Endothelial cell of umbilical vein (primary cell): ENCODE measurements at places on chromosomes 1 and 21.

DNA sequence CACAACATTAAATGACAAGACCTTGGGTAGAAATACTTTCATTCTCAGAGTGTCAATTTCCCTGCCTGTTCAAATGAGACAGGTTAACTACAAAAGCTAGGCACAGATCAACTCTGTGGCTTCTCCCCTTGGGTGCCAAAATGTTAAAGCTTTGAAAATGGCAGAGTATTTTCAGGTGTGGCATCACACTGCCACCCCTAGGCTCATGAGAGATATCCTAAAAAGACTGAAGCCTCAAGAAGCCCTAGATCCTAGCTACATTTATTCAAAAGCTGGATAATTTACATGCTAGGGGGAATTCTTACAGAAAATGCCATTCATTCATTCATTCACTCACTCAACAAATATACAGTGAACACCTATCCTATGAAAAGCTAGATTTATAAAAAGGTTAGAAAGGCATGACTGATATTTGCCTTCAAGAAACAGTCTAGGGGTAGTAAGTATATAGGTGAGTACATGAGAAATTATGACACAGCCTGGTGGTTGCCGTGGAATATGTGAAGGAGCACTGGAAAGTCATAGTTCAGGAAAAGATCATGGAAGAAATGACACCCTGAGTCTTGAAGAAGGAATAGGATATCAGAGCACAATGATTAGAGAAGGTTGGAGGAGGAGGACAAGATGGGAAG is 15.9 kb upstream of the RAB4A start:
- DNase-seq: no peak

DNA sequence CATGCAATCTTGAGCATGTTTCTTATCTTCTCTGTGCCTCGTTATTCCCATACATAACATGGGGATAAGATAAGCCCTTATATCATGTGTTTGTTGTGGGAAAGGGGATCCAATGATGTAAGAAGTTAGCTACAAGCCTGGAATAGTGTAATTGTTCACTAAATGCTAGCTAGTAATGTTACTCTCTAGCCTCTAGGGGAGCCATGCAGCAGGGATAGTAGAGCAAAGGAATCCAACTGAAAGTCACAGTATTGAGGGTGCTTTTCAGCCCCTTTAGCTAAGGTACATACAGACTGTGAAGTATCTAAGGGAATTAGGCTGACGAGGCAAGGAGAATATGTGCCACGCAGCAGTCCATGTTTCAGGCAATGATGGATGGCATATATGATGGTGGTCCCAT is 46.9 kb downstream of the IL23R start:
- peak; percentile 14 for DNase-seq

DNA sequence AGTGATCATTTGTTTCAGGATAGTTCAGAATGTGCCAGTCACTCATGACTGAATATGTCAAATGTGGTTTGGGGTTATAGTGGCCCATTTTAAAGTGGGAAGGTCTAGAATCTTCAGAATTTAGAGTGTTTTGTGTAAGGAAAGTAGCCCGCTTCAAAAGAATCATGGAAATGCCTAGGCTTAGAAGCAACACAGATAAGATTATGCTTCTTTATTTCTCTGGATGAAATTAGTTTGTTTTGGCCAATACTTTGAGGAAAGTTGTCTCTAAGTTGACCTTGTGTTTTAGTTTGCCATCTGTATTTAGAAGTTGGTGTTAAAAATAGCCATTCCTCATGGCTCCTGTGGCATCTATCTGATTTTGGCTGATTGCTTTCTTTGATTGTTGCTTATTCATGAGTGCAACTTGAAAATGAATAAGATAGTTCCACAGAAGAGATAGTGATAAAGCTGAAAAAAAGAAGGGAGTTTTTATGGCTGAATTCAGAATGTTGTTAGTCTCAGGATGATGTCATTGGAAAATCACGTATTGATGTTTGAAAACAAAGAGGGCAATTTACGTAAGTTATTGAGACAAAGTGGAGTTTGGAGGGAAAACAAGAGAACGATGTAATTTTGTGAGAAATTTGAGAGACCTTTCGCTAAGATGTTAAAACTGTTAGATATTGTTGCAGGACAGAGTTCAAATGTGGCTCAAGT is 71.9 kb downstream of the PLA2G4A start:
- no peak for DNase-seq

DNA sequence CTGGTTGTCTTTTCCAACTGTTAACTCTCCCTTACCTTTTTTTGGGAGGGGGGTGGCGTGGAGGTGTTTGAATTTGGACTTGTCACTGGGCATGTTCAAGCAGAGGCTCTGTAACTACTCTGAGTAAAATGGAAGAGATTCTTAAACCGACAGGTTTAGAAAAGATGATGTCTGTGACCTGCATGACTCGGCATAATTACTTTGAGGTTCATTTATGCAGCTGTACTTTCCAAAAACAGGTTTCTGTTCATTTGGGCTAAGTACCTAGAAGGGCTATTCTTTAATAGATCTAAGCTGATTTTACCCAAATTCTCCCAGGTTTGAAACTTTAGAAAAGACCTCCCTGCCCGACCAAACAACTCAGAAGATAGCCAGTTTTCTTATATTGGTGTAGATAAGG is 80.3 kb downstream of the SLC35A3 start:
- DNase-seq: no peak

- peak; percentile 37 for DNase-seq
Measured at GRCh38 chr1:19676438-19676922, 11.8 kb downstream of the HTR6 start.

DNA sequence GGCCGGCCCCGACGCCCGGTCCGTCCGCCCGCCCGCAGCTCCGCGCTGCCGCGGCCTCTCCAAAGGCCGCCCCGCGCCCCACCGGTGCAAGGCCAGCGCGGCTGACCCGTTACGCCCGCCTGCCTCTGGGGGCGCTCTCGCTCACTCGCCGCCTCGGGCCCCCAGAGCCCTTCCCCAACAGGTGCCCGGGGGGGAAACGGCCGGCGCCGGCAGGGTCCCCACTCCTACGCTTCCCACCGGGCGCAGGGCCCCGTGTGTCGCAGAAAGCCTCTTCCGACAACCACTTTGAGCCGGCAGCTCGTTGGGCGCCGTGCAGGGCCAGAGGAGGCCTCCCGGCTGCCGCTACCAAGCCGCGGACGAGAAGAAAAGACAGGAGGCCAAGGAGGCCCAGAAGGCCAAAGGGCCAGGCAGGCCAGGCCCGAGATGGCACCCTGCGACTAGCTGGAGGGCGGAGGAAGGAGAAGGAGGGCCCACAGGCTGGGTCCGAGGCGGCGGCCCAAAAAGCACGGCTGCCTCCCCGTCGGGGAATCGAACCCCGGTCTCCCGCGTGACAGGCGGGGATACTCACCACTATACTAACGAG is 64.9 kb upstream of the FCGR2A start:
- peak; percentile 51 for DNase-seq

- no peak for DNase-seq
Measured at GRCh38 chr1:112877750-112878149, 78.2 kb downstream of the SLC16A1 start.

DNA sequence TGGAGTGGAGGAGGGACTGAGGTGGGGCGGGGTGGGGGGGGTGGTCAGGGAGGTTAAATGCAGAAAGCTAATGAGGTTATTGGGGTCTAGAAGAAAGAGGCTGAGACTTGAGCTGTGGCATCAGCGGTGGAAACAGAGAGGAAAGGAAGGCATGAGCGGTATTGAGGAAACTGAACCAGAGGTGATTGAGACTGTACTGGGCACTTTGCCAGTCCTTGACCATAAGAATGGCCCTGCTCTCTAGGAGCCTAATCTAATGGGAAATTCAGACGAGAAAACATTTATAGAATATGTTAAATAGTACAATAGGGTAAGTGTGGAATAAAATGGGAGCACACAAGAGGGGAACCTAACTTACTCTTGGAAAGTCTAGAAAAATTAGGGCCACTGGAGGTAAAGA is 23.7 kb downstream of the SLC44A3 start:
- DNase-seq: peak; percentile 45

DNA sequence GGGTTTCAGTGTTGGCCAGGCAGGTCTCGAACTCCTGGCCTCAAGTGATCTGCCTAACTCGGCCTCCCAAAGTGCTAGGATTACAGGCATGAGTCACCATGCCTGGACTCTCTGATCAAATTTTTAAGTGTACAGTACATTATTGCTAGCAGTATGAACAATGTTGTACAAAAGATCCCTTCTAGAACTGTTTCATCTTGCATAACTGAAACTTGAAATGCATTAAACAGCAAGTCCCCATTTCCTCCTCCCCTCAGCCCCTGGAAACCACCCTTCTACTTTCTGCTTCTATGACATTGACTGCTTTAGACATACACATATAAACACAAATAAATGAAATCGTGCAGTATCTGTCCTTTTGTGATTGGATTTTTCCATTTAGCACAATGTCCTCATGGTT is 463.4 kb downstream of the PTPRC start:
- DNase-seq: no peak

DNA sequence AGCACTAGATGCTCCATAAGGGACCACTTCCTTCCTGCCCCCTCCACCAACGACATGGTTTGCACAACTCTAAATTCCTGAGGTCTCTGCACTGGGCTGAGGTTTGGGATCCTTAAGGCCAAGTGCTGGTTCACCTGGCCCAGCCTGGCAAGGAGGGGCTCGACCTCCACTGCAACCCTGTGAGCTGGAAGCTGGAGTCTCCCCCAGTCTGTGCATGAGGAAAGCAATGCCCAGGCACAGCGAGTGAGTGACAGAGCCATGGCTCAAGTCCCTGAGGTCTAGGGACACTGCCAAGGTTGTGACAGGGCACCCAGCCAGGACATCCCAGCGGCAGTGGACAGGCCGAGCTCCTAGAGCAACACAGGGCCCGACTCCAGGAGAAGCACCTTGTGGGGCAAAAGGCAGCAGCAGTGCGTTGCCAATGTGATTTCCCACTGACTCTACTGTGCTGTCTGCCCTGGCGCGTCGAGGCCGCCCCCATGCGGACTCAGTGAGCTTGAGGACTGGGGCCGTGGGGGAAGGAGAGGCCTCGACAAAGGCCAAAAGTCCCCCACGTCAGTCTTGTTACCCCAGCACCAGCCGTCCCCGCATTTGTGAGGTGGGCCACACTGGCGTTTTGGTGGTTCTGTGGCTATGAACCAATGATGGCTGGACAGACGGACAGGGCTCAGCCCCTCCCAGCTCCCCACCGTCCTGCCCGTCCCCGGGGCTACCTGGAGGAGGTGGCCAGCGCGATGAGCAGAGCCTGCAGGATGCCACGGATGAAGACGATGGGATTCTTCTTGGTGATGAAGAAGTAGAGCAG is 30.0 kb downstream of the PODN start:
- DNase-seq: no peak

GRCh38 chr1:228986093-228986904 is 251.0 kb downstream of the RHOU start:
- DNase-seq: no peak

DNA sequence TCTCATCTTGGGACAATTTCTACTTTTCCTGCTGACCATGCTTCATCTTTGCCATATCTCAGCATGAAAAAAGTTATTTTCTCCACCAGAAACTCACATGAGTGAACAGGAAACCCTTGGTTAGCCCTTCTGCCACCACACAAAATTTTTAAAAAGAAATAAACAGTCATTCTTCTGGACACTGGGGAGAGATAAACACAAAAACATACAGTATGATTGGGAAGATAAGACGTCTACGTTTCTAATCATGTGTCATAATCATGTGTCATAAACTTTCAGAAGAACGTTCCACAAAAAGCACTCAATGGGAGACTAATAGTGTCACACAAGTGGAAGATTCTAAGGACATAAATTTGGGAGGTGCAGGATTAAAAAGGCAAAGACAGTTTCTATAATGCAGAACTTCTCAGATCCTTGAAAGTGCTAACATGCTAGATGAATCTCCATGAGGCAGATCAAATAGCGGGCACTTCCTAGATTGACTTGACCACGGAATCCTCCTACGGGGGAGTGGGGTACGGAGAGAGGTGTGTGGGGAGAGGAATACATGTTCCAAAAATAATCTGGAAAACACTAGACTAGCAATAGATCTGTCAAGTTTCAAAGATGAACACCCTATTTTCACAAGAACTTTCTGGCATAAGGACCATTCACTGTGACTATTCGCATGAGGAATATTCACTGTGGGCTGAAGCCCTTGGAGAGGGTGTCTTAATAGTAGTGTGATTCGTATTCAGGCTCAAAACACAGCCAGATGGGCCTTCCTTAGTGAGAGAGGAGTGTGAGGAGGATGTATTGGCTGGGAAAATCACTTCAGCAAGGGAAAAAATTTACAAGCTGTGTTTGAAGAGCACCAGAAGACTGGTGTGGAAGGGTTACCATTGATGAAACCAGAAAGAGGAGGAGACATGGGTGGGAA is 206.7 kb downstream of the SETD4 start:
- peak; percentile 19 for DNase-seq

DNA sequence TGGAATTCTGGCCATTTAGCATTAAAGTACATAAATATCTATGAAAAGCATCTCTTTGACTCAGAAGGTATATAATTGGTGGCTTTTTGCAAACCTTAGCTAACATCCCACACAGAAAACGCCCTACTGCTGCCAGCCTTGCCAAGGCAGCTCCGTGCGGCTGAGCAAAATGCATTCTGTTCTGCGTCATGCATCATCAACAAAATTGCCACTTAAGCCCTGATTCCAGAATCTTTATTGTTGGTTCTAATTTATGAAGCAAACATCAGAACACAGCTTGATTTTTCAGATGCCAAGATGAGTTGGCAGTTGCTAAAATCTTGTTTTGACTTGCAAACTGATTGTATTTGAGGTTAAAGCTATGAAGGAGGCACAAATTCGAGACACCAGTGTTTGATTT is 314.9 kb upstream of the DEPDC1 start:
- no peak for DNase-seq

DNA sequence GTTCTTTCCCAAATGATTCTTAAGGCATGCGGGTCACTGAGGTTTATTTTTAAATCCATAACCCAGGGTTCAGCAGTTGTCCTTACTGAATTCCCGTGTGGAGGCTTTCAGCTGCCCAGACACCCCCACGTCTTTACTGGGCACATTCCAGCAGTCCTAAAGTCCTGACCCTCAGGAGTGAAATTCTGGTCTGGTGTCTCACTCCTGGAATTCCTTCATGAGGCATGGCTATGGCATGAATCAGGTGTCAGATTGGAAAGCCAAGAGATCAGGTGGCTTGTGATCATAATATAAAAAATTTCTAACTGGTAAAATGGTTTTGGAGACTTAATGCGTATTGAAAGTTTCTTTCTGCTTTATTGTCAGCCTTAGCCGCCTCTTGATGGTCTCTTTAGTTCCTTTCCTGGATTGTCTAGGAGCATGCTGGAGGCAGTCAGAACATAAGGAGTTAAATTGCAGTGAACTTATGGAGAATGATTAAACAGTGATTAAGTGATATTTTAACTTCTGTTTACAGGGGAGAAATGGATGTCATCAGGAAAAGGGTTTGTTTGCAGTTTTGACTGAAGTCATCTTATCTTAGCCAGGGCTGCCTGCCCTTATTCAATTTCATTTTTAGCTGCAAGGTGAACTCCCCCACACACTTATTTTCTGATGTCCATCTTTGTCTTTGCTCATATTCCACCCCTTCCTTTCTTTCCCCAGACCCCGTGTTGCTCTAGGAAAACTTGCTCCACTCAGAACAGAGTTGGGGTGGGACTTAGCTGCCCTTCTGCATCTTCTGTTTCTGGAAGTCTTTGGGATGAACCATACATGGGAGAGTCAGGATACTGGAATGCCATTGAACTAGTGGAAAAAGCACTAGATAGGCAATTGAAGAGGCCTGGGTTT is 25.7 kb upstream of the MACF1 start:
- peak; percentile 60 for DNase-seq
